Activated CD4-positive, alpha-beta T cell treated with anti-CD3 and anti-CD28 coated beads, Interleukin-2, amount 10 ng/mL, durations not matched to agents 24 days and 14 days (primary cell): ENCODE measurements at places on chromosomes 5 and 9. TPM values are rescaled to one million over a fixed set of nuclear protein-coding genes. Genes with fewer than 3 reads are reported as not detected.
A peak's percentile ranks its signal among the peaks of the same experiment; 100 is the strongest.

Gene ZFP2
- 0.33 TPM in 1 of 2 replicates, not detected in the other for total RNA-seq

Gene BTNL8
- 0.21 TPM in 1 of 2 replicates, not detected in the other for total RNA-seq

GRCh38 chr9:124017051-124017928 is 5.7 kb downstream of the LHX2 start:
- DNase-seq = peak; percentile 60

Gene BNIP1
- 20.9 and 26.5 TPM in 2 replicates for total RNA-seq

GRCh38 chr9:127904561-127905003 is 5.2 kb upstream of the ST6GALNAC6 start:
- no peak for DNase-seq

Gene CCDC171
- total RNA-seq = 1.5 and 1.6 TPM in 2 replicates
